Left forelimb (tissue), 1 donor: ENCODE measurements at places on chromosomes 6 and 20.

DNA sequence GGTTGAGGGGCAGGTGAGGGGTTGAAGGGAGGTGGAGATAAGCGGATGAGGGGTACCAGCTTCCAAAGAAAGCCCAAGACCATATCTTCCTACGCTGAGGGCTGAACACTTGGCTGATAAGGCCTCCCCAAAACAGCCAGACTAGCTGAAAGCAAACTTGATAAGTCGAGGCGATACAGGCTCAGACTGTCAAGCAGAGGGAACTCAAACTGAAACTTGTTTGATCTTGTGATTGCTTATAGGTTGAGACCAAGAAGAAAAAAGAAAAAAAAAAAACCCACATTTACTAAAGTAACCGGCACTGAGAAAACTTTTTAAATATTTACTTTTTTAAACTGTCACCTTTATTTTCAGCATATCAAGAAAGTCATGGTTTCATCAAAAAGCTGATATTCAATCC lies 73.6 kb downstream of the TRERF1 start:
- DNase-seq, result no peak

DNA sequence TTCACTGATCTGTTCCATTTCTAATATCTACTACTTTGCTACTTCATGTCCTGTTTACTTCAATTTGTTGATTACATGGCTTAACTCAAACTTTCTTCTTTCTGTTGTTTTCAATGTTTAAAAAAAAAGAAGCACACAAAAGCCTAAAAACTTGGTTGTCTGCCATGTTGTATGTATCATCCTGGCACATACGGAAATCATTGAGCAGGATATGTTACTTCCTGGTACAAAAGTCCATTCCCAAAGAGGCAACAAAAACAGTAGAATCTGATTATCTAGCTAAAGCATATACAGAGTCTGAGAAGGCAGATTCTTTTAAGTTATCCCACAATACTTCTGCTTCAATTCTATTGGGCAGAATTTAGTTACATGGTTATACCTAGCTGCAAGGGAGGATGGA lies 14.5 kb upstream of the COL12A1 start:
- no peak for DNase-seq

- no peak for DNase-seq
These were observed 48.5 kb downstream of the TNFRSF21 start for GRCh38 chr6:47261191-47261590.

GRCh38 chr6:89352278-89353117 lies at the start of gene UBE2J1:
UBE2J1 (minus strand) TSS chr6:89352722; CDS start chr6:89352569, 153 bp downstream.
- DNase-seq, result peak; percentile 94

DNA sequence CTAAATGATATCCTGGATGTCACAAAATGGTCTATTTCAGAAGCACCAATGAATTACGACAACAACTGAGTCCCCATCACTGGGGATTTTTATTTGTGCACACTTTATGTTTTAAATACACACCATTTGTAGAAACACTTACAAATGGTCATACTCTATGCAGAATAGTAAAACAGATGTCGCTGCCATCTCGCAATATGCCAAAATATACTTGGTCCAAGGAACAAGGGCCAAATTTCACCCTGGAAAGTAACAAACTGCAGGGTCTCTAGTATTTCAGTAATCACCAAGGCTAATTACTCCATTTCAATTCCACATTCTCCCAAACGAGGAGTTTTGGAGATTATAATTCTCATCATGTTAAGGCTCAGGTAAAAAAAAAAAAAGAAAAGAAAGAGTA lies 215.2 kb downstream of the LMBRD1 start:
- no peak for DNase-seq

- DNase-seq, result no peak
These were observed 29.5 kb downstream of the GHRH start for GRCh38 chr20:37231947-37232630.

DNA sequence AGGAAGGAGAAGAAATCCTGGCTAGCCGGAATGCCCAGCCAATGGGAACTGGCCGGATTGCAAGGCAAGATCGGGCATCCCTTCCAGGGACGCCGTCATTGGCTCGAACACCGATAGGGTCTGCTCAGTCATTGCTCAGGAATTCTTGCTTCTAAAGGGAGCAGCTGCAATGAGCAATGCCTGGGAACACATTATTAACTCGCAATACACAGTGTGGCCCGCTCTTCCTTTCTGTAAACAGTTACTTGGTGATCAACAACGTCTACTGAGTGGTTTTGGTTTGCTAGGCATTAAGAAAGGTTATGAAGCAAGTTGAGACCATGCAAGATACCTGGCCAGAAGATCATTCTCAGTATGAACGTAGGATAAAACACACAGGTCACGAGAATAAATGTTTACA lies 165.4 kb upstream of the CITED2 start:
- DNase-seq, result no peak

DNA sequence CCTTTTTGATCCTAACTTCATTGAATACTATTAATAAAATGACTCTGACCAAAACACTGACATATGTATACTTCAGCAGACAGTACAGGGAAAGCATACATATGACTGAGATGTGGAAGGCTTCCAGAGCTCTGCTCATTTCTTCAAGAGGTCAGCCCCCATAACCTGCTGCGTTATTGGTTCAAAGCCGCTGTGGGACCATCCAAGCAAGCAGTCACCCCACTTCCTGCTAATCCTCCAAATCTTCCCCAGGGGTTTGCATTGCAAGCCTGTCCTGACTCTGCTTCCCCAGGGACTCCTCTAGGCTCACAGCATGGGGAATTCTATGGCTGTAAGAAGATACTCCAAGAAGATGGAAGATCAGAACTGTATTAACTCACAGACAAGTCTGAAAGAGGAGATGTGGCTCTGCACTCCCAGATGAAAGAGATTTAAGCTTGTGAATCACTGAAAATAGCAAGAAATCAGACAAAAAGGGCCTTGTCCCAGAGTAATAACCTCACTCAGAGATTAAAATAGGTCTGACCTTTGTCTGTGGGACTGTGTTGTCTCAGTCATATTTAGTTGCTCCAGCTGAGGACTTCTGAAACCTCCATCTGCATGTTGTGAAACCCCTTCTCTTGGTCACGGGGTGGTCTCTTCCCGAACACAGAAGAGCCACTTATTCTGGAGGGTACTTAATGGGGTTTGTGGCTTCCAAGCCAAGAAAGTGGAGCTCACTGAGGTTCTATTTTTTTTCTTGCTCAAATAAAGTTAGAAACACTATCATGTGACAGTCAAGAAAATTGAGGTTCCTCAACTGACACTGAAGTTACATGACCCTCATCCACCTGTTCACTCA lies 101.5 kb upstream of the MARCKS start:
- no peak for DNase-seq

DNA sequence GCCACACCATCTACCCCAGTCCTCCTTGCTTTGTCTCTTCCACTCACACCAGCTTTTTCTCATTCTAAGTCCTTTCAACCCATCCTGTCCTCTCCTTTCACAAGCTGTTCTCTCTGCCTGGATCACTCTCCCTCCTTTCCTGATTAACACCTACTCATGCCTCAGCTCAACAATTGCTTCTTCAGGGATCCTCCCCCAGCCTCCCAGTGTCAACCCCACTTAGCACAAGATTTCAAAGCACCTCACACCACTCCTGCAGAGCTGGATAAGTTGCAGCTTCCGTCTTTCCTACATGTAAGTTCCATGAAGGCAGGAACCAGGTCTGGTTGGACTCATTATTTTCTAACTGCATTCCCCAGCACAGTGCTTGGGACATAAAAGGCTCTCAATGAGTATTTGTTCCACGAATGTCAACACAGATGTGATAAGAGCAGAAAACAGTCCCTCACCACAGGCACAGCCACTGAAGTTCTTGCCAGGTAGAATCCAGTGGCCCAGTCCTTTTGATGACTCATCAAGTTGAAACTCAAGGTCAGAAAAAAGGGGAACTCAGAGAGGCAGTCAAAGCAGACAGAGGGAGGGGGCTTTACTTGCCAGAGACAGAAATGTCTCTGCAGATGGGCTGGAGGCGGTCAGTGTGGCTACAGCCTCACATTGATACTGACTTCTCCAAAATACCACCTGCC lies 193.4 kb upstream of the PRDM1 start:
- DNase-seq, result no peak

DNA sequence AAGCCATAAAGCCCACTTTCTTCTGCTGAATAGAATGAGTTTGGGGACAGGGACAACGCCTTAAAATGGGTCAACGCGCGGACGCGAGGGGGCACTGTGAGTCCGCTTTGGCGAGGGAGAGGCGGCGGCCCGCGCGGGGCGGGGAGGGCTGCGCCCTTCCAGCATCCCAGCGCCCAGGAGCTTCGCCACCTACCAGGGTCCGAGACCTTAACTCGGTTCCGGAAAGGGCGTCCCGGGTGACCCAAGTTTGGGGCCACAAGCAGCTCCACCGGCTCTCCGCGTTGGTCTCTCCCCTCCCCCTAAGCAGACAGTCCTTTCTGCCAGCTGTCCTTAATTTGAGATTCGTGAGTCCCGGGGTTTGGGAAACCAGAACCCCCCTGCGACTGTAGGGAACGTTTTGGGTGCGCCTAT lies 1.8 kb upstream of the SAMD5 start:
- peak; percentile 86 for DNase-seq

DNA sequence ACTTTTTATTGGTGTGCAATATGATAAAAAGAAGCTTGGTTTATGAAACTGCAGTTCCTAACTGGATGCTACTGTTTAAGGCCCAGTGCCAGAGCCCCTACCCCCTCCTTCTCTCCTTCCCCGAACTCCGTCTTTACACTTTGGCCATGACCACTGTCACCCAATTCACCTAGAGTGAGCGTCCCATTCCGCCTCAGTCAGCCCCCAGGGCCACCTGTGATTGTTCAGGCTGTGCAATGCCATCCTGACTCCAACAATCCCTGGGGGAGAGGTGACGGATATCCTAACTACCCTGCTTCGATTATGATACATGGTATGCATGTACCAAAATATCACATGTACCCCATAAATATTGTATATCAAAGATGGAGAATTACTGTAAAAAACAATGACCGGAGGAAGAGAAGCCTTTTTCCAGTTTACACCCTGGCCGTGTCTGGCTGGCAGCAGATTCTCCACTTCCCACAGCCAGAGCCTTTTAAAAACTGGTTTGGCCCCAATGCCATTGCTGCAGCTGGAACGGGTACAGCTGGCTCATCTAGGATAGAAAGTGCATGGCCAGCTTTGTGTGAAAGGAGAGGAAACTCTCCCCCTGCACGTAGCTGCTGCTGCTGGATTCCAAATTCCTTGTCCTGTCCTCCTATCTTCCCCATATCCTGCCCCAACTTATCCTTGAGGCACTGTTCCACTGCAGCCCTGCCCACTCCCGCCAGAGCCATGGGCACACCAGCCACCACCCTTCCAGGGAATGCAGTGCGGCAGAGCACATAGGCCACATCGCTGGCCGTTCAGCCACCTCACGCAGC lies 99.7 kb downstream of the JPH2 start:
- no peak for DNase-seq

- no peak for DNase-seq
These were observed 101.1 kb upstream of the SCAF8 start for GRCh38 chr6:154632119-154632518.

GRCh38 chr20:20286061-20286460 lies 81.8 kb upstream of the INSM1 start:
- no peak for DNase-seq

DNA sequence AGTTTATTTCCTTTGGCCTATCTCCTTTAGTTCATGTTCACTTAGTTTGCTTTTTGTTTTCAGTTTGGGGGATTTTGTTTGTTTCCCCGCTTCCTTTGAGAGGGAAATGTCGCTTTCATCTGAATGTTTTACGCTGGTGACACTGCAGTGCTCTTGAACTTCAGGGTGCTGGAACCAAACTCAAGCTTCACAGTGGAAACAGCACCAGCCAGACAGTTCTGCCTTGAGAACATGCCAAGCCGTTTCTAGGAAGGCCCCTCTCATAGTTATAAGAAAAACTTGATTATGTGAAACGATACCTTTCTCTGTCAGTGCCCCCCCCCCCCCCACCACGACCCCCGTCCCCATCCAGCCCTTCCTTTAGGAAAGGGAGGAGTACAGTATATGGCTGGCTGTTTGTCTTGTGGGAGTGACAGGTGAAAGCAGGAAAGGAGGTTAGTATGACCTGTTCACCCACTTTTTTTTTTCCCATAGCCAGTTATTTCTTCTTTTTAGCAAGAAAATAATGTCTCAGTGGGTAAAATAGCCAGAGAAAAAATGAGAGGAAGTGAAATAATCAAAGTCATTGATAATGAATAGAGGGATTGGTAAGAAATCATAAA lies 130.1 kb downstream of the LRRC1 start:
- no peak for DNase-seq

GRCh38 chr6:106360989-106361430 lies 493 bp downstream of the CRYBG1 start:
- peak; percentile 64 for DNase-seq

DNA sequence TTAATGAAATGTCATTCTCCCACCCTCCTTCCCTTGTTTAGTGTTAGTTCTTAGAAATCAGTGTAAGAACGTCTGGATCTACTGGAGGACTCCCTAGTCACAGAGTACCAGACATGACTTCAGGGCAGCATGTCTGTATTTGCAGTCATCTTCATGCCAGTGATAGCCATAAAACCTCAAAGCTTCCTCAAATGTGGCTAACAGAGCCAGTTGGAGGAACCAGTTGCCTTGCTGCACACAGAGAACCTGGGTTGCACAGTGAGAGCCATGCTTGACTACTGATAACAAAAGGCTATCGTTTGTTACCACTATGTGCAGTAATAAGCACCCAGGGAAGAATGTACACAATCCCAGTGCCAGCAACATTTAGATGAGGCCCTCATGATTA lies 20.1 kb downstream of the NT5E start:
- no peak for DNase-seq

DNA sequence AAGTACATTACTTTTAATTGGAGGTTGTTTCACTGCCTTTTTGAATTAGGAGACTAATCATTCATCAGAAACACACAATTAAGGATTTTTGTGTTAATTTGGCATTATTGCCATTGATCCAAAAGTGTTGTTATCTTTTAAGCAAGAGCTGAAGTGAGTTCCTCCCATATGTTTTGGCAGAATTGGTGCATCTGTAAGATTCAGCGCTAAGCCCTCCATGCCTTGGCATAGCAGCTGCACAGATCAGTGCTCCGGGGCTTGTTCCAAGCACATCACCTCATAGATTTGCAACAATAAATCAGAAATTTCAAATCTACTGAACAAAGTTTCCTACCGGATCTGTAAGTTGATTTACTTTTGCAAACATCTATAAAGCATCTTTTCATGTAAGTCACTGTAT lies 106.8 kb upstream of the PHACTR1 start:
- no peak for DNase-seq

DNA sequence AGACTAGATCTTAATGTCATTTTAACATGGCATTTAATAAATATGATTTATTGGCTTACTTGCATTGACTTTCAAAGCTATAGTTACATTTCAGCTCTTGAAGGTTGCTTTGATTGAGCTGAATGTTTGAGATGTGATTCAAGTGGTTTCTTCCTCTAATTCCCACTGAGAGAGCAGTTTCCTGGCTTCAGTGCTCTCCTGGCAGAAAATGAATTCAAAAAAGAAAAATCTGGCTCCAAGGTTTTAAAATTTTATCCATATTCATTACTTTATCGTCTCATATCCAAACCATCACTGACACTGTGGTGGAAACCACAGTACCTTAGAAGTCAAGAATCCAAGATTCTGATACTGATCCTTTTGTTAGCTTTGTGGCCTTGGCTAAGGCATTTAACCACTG lies 263.1 kb upstream of the HSF2 start:
- no peak for DNase-seq

- no peak for DNase-seq
These were observed 62.7 kb downstream of the THBS2 start for GRCh38 chr6:169190970-169191369.

- DNase-seq, result no peak
These were observed 379.8 kb downstream of the UTRN start for GRCh38 chr6:144664947-144665346.

- no peak for DNase-seq
These were observed 653 bp downstream of the NAA20 start for GRCh38 chr20:20017844-20018185.

- no peak for DNase-seq
These were observed 147.4 kb downstream of the ALDH8A1 start for GRCh38 chr6:134802426-134803058.
